ENCODE measurements at places on chromosomes 1 and 21.

GRCh38 chr1:154935749-154936554 lies 567 bp downstream of the PMVK start:
- no peak for DNase-seq

GRCh38 chr1:183970516-183971300 lies 66.8 kb downstream of the COLGALT2 start:
- DNase-seq: no peak

- DNase-seq: no peak
Observed at GRCh38 chr1:209505044-209505443, 78.5 kb upstream of the CAMK1G start.

GRCh38 chr1:232557096-232557495 lies 72.8 kb downstream of the SIPA1L2 start:
- DNase-seq: no peak

DNA sequence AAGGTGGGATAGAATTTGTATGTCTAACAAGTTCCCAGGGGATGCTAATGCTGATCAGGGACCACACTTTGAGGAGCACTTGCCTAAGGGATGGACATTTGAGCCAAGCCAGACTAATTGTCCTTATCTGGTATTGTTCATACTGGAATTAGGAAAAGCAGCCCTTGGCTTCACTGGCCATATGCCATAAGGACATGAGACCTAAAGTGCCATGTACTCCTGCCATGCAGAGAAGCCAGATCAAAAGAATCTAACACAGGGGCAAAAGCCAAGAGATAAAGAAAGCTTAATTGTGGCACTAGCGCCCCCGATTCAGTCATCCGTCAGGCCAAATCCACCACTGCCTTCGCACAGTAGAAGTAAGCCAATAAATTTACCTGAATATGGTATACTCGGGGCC lies 45.7 kb downstream of the RNF11 start:
- no peak for DNase-seq

DNA sequence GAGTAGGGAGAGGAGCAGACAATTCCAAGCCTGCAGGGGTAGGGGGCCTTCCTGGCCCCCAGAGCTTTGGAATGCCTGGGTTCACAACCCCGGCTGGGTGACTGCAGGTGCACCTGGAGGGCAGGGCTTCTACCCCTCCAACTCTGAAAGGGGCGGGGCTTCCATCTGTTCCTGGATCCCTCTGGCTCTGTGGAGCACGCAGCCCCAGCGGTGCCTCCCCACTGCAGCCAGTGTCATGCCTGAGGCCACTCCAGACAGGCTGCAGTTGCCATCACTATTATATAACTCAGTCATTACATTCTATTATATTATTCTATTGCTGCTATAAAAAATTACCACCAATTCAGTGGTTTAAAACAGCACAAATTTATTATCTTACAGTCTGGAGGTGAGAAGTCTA lies 12.5 kb upstream of the FNBP1L start:
- DNase-seq: no peak

DNA sequence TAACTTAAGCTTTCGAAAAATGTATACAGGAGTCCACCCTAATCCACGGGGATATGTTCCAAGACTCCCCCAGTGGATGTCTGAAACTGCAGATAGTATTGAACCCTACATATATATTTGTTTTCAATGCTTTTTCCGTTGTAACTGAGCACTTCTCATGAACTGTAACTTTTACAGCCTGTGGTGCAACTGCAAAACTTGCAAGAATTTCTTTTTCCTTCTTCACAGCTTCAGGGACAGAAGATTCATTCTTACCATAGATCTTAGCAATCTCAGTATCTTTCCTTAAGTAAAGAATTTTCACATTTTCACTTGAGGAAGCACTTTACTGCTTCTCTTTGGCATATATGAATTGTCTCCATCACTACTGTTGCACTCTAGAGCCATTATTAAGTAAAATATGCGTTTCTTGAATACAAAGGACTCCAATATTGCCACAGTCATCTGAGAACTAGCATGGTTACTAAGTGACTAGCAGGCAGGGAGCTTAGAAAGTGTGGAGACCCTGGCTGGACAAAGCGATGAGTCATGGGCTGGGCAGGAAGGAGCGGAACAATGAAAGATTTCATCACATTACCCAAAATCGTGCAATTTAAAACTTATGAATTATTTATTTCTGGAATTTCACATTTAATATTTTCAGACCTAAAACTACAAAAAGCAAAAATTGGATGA lies 14.1 kb downstream of the DPYD start:
- peak; percentile 78 for DNase-seq

DNA sequence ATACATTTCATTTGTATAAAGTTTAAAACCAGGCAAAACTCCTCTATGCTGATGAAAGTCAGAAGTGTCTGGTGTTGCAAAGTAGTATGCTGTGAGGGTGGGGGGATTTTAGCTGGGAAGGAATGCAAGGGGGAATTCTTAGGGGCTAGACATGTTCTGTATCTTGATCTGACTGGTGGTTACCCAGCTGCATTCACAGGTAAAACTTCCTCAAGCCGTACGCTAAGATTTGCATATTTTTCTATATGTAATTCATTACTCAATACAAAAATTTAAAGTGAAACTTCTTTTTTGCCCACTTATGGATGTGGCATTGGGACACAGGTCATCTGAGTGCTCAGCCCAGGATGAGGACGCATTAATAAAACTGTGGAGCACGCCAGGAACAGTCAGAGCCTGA lies 323.3 kb downstream of the PAPPA2 start:
- DNase-seq: no peak

GRCh38 chr1:203743091-203743571 lies 21.9 kb upstream of the LAX1 start:
- no peak for DNase-seq
